ENCODE measurements at places on chromosomes 6 and 20. TPM values are rescaled to one million over a fixed set of nuclear protein-coding genes. Genes with fewer than 3 reads are reported as not detected.
A peak's percentile ranks its signal among the peaks of the same experiment; 100 is the strongest.

The RAB44 gene
- not detected for total RNA-seq

The SNPH gene
- total RNA-seq, result 6.3 TPM

The ALDH8A1 gene
- 0.37 TPM for total RNA-seq

The OPRM1 gene
- total RNA-seq, result not detected

The TAF8 gene
- 19.1 TPM for total RNA-seq

The NCOA5 gene
- 18.6 TPM for total RNA-seq

The FGD2 gene
- total RNA-seq, result not detected

The YIPF3 gene
- 135 TPM for total RNA-seq

The MPIG6B gene
- total RNA-seq, result not detected

The DOP1A gene
- total RNA-seq, result 22.3 TPM

The GMPR gene
- 26.0 TPM for total RNA-seq

The TCF19 gene
- 39.1 TPM for total RNA-seq

The TMEM74B gene
- total RNA-seq, result 0.60 TPM

The PNPLA1 gene
- not detected for total RNA-seq

The SMOC2 gene
- total RNA-seq, result not detected

The MYH7B gene
- total RNA-seq, result 0.17 TPM

The TBCC gene
- 41.9 TPM for total RNA-seq

The SLC22A16 gene
- not detected for total RNA-seq

DNA sequence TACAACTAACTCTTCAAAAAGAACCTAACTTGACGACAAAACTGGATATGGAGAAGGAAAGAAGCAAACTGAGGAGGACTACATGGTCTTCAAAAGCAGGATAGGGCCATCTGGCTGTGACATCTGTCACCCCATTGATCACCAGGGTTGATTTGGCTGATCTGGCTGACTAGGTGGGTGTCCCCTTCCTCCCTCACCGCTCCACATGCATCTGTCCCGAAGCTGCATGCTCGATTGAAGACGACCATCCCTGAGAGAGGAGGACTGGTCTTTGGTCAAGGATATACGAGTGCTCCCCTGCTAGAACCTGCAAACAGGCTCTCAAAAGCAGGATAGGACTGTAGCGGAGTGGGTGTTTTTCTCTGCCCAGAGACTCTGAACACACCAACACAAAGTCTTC is 21.7 kb downstream of the CPNE1 start:
- DNase-seq, result no peak

GRCh38 chr6:6994796-6995195 is 113.0 kb upstream of the RREB1 start:
- no peak for DNase-seq

GRCh38 chr6:108581237-108581931 is 20.7 kb downstream of the FOXO3 start:
- peak; percentile 32 for DNase-seq

- DNase-seq, result no peak
These were observed 232.2 kb downstream of the ERMARD start for GRCh38 chr6:169983651-169984050.

DNA sequence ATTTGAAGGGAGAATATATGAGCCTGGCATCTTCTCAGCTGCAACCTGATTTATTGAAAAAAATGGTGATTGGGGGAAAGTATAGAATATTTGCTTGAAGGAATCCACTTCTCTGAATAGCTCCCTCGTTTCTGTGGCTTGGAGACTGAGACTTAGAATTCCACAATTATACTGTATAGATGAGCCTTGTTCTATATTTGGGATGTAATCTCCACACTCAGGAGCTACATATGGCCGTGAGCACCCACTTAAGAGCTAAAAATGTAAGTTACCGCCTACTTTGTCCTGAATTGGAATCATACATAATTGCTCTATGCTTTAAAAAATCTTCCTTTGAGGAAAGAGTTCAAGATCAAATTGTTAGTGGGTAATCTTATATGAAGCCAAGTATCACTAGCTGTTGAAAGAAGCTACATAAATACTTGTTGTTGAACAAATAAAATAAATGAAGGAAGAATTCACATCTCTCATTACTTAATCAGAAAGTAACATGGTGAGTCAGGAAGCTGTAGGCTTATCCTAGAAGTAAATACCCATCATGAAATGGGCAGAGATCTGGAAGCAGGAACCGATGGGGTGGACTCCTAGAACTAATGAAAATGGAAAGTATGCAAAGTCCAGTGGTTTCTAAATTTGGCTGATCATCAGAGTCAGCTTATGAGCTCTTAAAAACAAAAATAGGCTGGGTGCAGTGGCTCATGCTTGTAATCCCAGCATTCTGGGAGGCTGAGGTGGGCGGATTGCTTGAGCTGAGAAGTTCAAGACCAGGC is 254.3 kb downstream of the SOX4 start:
- peak; percentile 10 for DNase-seq

DNA sequence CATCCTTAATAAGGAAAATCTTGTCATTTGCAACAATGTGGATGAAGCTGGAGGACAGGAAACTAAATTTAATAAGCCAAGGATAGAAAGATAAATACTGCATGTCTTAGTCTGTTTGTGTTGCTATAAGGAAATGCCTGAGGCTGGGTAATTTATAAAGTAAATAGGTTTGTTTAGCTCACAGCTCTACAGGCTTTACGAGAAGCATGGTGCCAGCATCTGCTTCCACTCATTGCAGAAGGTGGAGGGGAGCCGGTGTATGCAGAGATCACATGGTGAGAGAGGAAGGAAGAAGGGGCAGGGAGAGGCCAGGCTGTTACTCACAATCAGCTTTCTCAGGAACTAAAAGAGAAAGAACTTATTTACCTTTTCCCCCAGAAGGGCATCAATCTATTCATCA is 118.9 kb upstream of the SMLR1 start:
- peak; percentile 42 for DNase-seq

DNA sequence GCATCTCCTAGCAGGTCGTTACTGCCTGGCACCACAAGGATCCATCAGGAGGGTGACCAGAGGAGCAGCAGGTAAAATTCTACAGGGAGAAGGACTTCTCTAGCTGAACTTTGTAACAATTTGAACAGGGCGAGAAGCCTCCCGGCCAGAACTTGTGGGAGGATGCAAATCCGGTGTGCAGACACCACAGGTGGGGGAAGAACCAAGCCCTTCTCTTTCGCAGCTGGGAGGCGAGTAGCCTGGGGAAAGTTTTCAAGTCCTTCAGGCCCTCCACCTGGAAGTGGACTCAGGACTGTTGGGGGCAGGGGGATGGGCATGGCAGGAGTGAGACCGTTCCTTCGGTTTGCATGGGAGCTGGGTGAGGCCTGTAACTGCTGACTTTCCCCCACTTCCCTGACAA is 42.7 kb upstream of the FAM210B start:
- no peak for DNase-seq

DNA sequence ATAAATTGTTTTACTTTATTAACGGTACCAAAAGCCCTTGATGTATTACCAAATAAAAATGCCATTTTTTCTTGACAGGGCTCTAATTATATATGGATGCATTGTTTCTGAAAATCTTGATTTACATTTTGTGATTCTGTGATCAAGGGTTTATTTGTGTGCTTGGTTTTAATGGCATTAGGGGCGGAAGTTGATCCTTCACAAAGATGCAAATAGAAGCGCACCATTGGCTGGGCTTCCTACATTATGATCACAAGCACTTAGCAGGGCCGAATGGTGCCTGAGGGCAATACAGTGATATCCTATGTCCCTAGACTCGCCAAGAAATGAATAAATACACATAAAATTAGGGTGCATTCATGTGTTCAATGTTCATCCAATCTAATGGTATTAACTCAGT is 172.9 kb upstream of the UST start:
- no peak for DNase-seq

DNA sequence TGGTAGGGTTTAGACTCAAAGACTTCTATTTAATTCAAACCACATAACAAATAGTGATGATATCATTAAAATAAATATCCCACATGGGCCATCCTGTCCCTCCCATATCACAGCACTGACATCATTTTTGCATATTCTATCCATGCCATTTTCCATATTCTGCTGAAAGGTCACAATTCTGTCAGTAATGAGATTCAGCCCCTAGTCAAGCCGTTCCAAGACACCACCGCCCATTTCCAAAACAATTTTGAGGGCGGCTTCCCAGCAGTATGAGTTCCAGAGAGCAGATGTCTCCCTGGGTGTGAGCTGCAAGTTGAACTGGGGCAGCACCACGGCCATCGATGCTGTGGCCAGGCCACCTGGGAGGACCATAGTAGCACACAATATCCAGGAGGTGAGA is 65.1 kb upstream of the PLEKHG1 start:
- DNase-seq, result no peak

DNA sequence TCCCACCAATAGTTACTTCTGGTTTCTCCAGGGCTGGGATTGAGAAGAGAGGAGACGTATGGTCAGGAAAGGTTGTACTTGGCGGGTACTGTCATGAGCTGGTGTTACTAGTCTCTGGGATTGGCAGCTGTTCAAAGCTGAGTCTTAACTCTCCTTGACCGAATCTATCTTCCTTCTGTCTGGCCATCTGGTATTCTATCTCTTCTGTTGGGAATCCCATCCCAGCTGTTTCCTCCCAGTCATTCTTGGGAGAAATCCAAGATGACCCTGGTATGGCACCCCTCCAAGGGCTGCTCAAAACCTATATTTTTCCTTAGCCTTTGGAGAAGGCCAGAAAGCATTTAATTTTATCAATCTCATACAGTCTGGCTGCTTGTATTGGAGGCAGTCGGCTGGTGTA is 287.0 kb upstream of the CHD6 start:
- DNase-seq, result no peak

DNA sequence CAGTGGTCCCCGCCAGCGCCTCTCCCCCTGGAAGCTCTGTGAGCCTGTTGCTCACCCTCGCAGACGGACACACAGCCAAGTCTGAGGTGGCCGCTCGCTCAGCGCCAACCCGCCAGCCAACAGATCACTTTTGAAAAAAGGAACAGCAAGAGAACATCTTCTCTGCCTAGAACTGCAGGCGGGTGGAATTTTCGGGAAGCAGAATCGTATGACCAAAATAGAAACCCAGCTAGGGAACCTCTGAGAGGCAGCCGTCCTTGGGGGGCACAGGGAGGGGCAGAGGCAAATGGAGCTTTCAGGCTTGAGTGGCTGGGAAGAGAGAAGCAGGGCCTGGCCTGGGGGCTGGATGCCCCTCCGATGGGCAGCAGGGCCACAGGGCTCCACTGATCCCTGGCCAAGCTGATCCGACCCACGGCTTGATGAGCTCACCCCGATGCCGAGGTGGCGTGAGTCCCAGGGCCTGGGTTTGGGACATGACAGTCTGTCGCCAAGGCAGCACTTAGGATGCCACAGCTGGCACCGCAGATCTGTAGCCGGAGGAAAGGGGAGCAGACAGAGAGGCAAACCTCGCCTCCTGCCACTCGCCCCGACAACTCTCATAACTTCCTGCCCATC is 9.8 kb downstream of the NFATC2 start:
- no peak for DNase-seq

DNA sequence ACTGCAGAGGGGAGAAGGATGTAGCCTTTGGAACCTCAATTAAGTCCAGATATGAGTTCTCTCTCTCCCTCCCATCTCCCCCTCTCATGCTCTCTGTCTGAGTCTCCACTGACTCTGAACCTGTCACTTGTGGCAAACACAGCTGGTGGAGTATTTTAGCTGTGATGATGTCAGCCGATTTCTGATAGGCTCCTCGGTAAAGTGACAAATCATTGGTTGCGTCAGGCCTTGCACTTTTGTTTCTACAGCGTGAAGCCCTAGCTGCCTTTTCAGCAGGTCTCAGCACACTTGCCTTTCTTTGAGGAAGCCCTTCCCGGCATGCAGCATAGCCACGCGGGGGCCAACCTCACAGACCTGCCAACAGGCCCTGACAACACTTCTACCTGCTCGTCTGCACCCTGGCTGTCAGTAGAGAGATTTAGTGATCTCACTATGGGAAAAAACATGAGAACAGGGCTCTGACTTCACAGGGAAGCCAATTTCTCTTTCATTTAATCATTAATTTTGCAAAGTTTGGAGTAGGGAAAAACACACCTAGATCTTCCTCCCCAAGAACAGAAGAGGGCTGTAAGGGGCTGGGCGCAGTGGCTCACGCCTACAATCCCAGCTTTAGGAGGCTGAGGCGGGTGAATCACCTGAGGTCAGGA is 84.4 kb downstream of the GMPR start:
- DNase-seq, result no peak

GRCh38 chr20:2700913-2701620 is 8.5 kb downstream of the EBF4 start:
- DNase-seq, result no peak

GRCh38 chr6:45305546-45305945 is 22.6 kb upstream of the RUNX2 start:
- no peak for DNase-seq

DNA sequence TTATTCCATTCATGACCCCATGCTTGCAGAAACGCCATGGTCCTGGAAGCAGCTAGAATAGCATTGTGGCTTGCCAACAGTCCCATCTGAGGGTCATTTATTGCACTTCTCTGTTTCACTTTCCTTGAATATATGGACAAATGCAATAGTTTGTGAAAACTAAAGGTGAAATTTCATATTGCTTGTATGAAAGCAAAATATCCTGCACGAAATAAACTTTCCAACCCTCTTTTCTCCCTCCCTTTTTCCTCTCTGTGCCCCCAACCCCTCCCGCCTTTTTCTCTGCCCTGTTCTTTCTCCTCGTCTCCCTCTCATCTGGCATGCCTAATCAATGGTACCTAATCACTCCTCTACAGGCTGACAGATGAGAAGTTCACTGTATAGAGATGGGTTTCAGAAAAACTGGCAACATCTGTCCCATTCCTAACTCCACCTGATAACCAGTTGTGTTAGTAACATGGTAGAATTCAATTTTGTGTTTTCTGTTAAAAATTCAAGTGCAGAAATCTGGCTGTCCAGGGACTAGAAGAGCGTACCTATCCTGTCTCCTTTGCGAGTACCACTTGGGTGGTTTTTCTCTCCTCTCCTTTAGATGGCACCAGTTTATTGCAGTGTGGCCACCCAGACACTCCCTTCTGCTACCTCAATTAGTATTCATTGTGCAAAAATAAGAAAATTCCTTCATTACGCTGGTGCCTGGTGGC is 198.6 kb downstream of the FOXA2 start:
- DNase-seq, result no peak

- DNase-seq, result no peak
These were observed 11.2 kb upstream of the IP6K3 start for GRCh38 chr6:33757906-33758305.

- DNase-seq, result no peak
These were observed 7.9 kb upstream of the COL12A1 start for GRCh38 chr6:75213732-75214131.

DNA sequence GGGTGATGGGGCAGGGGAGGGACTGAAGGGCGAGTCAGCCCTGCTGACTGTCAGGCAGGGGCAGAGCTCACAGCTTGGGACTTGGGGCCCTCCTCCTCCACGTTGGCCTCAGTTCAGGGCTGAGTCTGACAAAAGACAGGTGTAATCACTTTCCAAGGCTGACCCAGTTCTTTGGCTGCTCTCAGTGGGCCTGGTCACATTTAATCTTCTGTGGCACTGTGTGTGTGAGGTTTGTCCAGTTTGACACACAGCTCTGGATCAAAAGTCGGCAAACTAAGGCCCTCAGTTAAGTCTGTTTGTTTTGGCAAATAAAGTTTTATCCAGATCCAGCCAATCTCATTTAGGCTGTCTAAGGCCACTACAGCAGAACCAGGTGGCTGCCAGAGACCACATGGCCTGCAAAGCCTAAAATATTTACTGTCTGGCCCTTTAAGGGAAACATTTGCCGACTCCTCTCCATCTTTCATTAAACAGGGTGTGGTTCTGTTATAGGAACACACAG is 5.1 kb upstream of the MAP1LC3A start:
- no peak for DNase-seq

Measured in dermis blood vessel endothelial cell (primary cell).